CD4-positive, alpha-beta T cell treated with Interleukin-2 at 100 ng/mL for 4 hours (primary cell): ENCODE measurements at places on chromosomes 7 and 10.

DNA sequence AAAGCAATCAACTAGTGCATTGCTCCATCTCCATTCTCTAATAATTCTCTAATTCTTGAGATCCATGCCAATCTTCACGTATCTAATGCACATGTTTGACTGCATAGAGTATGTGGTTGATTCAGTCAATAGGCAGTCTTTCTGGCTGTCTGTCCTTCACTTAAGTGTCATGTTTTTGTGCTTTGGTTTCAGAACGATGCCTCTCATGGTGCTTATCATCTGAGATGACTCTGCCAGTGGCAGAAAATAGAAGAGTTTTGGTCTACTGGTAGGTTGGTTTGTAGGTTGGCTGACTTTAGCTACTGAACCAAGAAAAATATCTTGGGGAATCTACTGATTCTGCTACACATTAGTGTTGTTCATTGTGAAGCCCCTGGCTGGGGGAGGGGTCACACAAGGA lies 364.2 kb downstream of the SFMBT2 start:
- peak; percentile 20 for DNase-seq

GRCh38 chr10:17644485-17644943 lies 563 bp downstream of the STAM start:
- DNase-seq, result no peak

- DNase-seq, result no peak
These were observed 80.9 kb upstream of the DYNC1I1 start for GRCh38 chr7:95691464-95691863.

GRCh38 chr7:96179341-96179740 lies 142.6 kb downstream of the SLC25A13 start:
- no peak for DNase-seq

- no peak for DNase-seq
These were observed 63.3 kb downstream of the RASGEF1A start for GRCh38 chr10:43203448-43204041.

- no peak for DNase-seq
These were observed 23.0 kb upstream of the RBM33 start for GRCh38 chr7:155621418-155621980.

DNA sequence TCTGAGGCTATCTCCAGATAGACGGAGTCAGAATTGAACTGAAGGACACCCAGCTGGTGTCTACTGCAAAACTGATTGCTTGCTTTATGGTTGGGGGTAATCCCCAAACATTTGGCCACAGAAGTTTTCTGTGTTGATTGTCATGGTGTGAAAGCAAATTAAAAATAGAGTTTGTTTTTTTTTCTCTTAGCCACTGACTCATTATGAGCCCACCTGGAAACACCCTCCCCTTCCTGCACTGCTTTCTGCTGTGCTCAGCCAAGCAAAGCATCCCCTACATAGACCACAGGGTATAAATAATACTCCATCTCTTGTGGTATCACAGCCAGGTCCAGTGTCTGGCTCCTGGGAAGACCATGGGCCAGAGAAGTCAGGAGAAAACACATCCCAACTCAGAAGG lies 6.5 kb upstream of the VWC2 start:
- no peak for DNase-seq

DNA sequence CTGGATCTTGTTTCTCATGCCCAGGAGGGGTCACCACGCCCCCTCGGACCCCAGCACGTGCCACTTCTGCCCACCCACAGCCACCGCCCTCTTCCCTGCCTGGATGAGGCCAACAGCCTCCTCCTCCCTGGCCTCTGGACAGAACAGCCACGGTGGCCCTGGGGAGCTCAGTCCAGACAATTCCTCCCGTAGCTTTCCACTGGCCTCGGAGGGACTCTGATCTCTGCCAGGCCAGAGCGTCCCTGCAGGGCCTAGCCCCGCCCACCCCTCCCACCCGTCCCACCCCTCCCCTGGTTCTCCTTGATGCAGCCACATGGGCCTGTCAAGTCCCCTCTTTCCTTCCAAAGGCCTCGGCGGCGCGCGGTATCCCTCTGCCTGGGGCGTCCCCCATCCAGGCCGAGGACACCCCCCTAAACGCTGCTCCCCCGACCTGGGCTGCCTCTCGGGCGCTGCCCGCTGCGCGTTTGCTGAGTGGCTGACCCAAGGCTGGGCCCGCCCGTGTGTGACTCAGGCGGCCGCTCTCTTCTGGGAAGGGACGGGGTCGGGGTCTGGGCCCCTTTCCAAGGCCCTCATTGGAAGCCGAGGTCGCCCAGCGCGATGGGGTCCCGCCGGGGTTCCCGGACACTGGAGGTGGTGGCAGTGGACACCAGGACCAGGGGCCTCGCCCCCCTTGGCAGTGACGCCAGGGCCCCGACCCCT lies 557 bp downstream of the TMEM120A start:
- DNase-seq, result no peak

DNA sequence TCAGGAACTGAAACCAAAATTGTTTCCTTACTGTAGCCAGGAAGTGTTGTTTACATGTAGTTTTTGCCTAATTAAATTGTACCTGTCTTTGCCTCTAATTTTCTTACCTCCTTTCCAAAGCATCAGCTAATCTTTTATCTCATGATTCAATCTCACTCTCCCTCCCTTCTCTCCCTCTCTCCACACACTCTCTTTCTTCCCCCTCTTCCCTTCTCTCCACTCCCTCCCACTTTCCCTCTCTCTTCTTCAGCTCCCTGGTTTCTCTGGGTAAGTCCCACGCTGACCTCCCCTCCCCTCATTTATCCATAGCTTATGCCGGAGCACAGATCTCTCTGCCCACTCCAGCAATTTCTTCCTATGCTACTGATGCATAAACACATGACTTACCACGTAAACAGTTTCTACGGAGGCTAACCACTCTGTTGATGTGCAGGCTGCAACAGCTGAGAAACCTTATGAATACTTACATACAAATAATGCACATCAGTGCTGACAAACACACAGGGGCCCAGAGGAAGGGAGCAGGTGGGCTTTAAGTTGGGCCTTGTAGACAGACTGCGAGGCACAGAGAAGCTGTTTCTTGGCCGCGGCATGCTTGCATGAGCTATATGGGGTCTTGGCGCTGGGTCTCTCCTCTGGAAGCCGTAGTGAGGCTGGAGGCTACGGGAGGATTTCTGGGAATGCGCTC lies 174.4 kb upstream of the PLXNA4 start:
- DNase-seq, result no peak

GRCh38 chr7:155979566-155979965 lies 167.3 kb upstream of the SHH start:
- DNase-seq, result no peak

DNA sequence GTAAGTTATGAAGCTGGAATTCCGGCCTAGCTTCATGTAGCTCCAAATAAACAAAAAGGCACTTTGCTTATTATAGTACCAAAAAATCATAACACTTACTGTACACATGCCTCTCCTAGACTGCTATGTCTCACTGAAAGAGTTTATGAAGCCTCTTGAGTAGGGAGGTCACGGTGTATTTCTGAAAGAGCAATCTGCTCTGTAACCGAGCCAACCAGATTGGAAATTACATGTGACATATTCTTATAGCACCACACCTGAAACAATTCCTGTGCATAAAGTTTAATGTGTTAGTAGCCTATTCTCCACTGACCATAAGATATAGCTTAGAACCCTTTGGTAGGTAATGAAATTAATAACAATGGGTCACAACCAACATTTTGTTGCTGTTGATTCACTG lies 1.3 kb upstream of the FAM3C start:
- no peak for DNase-seq

DNA sequence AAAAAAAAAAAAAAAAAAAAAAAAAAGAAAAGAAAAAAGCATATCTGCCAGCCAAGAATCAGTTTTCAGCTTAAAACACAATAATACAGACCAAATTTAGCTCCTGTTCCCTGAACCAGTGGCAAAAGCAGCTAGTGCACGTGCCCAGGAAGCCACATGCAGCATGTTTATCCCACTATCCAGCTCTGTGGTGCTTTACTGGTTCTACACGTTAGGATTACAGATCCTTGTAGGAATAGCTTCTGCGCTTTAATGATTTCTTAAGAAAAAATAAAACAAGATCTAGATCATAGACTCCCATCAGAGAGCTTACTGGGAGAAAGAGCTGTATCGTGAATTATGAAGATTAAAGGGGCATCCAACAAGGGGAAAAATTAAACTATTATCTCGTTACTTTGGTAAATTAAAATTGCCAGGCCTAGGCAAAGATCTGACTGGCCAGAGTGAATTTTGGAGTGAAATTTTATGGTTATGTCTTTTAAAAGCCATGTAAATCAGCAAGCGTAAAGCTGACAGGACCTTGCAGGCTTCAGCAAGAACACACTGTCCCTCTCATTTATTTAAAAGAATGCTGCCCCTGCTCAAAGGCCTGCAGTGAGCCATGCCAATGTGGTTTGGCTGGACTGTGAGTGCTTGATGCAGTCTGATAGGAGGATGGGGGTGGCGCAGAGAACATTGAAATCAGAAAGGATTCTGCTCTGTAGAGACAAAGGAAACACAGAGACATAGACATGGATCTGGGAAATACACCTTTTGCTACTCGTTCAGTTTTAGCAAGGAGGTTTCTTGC lies 177.3 kb upstream of the PHYHIPL start:
- no peak for DNase-seq

DNA sequence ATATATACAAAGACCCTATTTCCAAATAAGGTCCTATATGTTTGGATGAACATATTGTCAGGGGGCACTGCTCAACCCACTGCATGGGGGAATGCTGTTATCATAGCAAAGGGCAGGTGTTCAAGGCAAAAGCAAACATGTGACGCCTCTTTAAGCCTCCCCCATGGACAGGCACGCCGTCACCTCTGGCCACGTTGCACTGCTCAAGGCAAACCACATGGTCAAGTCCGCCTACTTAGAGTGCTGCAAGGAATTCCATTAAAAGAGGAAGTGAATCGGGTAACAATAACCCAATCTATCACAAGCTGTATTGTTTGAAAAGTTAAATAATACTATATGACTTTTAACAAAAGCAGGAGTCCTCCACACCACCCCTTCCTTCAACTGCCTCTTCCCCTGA lies 8.8 kb upstream of the CALD1 start:
- DNase-seq, result no peak
